NCI-H1417 treated with DMSO at 0.1 percent for 48 hours (cell line): ENCODE measurements at places on chromosomes 5 and 9.

DNA sequence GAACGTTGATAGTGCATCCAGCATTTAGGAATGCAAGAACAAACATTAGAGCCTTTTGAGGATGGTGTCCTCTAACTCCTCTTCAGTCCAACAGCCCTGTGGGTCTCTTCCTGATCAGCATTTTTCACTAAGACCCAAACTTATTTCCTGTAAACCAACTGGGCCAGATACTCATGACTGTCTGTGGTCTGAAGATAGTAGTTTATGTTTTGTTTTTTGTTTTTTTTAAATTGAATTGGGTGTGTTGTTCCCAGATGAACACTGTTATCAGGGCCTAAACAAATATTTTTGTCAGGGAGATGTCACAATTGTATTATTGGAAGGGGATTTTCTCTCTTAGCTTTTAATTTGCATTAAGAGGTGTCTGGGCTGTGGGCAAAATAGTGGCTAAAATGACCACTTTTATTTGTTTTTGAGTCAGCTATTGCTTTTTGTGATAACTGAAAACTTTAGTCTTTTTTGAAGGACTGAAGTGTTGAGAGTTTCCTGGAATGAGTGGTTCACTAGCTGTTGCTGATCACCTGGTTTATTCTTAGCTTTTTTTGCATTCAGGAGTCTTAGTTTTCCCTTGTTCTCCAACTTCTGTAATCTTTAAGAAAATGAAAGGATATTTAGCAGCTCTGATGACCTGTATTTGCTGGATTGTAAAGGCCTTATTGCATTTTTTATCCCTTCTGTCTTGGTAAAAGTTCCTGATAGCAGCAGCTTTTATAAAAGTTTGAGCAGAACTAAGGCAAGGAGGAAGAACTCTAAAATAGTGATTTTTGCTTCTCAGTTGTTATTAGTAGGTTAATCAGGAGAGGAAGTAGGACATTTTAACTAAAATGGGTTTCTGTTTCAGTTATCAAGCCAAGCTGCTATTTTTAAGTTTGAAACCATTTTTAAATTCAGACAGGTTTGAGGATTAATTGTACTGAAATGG lies 5.5 kb downstream of the MAN2A1 start:
- no peak for DNase-seq

DNA sequence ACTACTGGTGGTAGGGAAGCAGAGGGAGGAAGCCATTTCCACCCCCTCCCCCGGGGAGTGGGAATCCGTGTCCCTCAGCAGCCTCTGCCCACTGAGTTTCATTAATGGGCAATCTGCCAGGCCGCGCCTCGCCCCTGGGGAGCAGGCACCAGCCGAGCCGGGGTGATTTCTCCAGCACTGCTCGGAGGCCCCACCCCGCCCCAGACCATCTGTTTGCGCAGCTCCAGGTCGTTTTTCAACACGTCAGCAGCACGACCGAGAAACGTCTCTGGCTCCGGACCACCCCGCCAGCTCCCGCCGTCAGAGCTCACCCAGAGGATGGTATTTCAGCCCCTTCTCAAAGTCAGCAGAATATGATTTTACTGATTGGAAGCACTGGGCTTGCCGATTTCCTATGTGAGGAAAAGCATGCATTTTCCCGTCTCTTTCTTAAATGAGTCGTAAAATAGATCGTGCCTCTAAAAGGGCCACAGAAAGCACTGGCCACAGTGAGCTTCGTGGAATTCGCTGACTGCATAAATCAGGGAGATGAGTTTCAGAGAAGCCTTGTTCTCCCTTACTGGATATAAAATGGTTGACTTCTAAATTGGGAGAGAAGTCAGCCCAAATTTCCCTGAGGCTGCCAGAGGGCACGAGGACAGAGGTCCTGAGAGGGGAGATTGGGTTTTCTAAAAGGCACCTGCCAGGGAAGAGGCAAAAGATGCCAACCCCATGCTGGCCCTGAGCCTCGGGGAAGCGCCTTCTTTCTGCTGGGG lies 47.0 kb downstream of the OLFM1 start:
- DNase-seq: no peak

- DNase-seq: no peak
Observed at GRCh38 chr5:122415801-122416120, 103.7 kb downstream of the SNCAIP start.

DNA sequence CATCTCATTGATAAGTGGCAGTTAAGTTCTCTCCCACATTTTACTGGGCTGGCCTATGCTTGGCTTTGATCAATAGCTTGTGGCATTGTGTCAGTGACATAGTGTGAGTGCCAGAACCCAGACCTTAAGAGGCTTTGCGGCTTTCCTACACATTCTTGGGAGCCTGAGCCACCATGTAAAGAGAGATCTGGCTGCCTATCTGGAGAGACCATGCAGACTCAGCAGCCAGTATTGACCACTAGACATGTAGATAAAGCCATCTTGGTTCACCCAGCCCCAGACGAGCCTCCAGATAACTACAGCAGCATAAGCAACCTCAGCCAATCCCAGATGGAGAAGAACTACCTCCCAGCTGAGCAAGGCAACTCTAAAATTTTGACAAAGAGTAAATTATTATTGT lies 28.6 kb downstream of the C9orf153 start:
- DNase-seq: no peak

DNA sequence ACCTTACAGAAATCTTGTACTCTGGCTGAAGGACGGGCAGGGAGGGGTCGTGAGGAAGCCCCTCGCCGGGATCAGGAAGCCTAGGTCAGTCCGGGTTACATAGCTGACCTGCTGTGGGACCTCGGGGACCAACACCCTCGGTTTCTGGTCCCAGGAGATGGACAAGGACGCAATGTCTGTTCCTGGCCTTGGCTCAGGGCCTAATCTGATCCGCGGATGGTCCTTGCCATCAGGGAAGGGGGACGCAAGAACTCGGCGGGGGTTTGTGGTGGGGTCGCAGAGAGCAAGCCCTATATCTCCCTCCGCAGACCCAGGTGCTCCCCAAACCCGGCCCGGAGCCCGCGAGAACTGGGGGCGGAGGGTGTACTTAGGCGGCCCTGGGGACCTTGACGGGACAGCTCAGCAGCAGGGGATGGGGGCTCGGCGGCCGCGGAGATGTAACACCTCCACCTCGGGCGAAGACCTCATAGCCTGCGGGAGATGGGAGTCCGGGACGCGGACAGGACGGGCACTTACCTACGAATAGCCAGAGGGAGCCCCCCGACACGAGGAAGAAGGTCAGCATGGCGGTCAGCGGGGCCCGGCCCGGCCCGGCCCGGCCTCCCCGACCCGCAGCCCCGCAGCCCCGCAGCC lies 353 bp downstream of the ACSL6 start:
- no peak for DNase-seq

DNA sequence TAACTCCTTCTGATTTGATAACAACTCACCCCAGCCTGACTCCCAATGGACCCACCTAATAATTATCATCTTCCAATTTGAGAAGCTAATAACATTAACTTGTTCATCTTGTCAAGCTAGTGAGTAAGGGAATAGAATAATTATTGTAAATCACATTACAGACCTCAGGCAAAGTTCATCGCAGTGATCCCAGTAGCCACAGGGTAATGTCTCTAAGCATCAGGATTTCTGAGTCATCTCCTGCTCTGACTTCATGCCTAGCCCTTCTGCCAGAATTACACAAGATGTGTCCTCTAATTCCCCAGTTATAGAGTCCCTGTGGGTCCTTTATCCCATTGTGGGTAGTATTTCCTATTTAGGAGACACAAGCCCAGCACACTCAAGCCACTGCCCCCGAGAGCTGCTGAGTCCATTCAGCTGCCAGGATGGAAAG lies 365.7 kb downstream of the DEPDC1B start:
- no peak for DNase-seq

GRCh38 chr5:127029581-127030258 lies 638 bp downstream of the MARCHF3 start:
- no peak for DNase-seq

DNA sequence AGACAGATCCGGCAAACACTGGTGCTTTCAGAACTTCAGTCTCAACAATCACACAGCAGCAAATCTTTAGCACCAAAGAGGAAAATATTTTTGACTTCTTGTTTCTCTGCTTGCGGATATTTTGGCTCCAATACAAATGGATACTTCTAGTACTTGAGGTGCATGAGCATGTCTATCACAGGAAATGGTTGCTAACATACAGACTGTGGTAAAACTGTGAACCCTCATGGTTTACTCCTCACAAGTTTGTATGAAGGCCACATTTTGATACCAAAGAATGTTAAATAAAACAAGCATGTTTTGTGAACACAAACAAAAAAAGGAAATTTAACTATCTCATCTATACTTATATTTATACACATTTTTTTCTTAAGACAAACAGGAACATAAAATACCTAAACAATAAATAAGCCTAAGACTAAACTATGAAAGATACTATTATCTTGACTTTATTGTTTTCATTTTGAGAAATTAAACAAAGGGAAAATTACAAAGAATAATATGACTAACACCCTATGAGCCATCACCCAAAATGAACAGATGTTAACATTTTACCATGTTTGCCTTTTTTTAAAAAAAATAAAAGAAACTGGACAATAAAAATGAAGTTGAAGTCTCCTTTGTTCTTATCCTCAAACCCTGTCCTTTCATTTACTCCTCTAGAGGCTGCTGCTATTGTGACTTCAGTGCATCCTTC lies 135.0 kb upstream of the LHFPL2 start:
- no peak for DNase-seq

GRCh38 chr9:42275141-42275540 lies 91.7 kb downstream of the SPATA31A6 start:
- no peak for DNase-seq

GRCh38 chr5:36897616-36898015 lies 21.0 kb downstream of the NIPBL start:
- DNase-seq: no peak

GRCh38 chr5:159712672-159713071 lies 203.6 kb upstream of the ADRA1B start:
- DNase-seq: no peak

- no peak for DNase-seq
Observed at GRCh38 chr9:113929634-113930389, 53.7 kb downstream of the ZNF618 start.

- DNase-seq: no peak
Observed at GRCh38 chr9:33230756-33231622, 9.0 kb upstream of the SPINK4 start.

- no peak for DNase-seq
Observed at GRCh38 chr5:1652873-1653697, 129.3 kb upstream of the LPCAT1 start.

DNA sequence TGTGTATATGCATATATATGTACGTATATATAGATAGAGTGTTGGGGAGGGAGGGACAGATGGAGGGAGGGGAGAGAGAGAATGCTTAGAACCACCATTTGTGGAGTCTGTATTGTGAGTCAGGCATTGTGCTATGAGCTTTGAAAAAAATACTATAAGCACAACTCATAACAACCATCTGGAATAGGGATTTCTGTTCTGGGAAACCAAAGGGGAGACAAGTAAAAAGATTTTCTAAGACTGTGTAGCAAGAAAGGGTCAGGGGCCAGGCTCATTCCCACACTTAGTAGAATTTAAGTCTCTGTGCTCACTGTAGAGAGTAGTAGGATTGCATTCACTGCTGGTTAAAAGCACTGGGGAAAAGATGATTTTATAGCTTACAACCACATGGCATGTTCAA lies 202.3 kb upstream of the SGCD start:
- DNase-seq: no peak

GRCh38 chr5:112412346-112412745 lies 6.7 kb downstream of the EPB41L4A start:
- no peak for DNase-seq

DNA sequence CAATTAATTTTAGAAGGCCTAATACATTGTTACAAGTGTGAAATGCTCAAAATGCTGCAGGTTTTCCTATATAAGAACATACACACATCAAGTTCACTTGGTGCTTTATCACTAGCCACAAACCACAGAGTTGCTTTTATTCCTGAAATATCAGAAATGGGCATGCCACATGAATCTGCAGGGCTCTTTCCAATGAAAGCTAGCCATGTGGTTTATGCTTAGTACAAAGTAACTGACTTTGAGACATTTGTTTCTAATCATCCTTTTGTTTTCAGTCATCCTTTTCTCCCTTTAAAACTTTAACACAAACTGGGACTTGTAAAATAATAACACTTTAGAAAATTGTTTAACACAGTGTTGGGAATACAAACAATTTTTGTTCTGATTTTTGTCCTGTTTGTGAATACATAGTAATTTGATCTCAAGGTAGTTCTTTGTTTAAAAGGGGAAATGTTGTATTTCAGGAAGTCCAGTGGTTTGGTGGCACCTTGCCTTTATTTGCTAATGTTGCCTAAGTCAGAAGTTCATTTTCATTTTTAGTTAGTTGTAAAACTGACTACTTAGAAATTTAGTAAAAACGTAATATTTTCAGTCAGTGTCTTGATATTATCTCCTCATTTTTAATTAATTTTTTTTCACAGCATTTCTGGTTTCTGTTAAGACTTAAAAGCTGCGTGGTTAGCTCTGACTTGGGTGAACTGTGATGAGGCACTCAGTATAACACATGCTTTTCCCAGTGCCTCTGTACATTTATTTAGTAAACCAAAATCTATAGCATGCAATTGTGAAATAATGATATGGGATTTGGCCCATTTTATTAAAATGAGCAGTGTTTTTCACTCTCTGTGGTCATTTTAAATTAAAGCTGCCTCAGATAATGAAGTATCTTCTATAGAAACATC lies 18.6 kb downstream of the PRDM6 start:
- DNase-seq: no peak

DNA sequence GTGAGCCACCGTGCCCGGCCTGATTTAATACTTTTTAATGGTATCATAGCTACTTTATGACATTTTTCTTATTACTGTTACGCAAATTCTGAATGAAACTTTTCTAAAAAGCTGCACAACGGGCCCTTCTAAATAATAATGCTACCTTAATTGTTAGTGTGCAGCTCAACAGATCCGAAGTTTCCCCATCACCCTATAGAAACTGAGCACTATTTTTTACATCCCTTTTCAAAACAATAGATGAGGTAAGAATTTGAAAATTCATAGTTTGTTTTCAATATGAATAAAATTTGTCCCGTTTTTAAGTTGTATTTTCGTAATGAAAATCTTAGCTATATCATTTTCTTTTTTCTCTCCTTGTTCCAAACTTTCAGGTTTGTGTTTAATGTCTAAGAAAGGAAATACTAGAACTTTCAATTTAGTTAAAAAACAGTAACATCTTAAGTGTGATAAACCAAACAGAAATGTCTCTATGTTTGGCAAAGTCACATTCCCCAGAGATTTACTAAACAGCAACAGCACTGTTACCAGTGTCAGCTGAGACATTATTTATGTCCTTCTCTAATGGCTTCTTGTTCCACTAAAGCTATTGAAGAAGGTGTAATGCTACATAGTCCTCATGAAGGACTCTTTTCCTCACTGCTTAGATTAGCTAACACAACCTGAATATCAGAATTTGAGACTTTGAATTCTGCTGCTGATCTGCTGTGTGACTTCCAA lies 22.9 kb downstream of the KIF2A start:
- no peak for DNase-seq
